Neural crest cell (in vitro differentiated cells): ENCODE measurements at places on chromosomes 1 and 21. TPM values are rescaled to one million over a fixed set of nuclear protein-coding genes. Genes with fewer than 3 reads are reported as not detected.

DNA sequence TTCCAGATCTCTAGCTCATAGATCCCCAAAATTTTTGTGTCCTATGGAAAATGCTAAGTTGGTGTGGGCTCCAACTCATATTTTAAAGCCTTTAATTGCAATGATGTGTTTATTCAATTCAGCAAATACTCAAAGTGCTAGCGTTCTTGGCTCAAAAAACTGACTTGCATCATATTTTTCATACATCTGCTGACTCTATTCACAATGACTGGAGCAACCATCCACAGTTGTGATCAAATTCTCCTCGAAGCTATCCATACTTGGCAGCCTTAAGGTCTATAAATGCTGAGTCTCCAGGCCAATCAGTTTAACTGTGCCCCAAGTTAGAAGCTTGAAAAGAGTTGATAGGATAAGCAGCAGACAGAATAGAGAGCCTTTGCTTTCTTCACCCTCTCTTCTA lies 2.9 kb upstream of the ATP1A1 start:
- DNase-seq: no peak

GRCh38 chr1:91783423-91784170 lies 102.4 kb downstream of the TGFBR3 start:
- no peak for DNase-seq

- no peak for DNase-seq
Measured at GRCh38 chr1:176205332-176205914, 1.7 kb downstream of the COP1 start.

DNA sequence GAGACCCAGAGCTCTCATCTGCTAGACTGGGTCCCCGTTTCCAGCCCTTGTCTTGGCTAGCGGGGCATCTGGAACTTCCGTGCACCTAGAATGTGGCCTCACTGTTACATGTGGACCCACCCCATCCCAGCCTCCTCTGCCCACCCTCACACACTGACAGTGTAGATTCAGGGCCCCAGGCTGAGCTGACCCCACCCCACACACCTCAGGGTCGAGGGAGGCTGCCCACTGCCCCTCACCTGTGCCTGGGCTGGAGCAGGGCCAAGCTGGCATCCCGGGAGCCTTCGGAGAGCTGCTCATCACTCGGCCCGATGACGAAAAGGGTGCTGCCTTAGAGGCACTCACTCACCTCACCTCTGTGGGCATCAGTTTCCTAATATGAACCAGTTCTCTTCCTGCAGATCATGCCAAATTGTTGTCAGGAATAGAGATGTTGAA lies 11.1 kb downstream of the ACOT11 start:
- DNase-seq: no peak

GRCh38 chr21:39441502-39442475 lies 3.8 kb downstream of the LCA5L start:
- DNase-seq: no peak

- DNase-seq: no peak
Measured at GRCh38 chr1:36851087-36851486, 183.2 kb downstream of the GRIK3 start.

GRCh38 chr1:225909477-225909876 lies 14.6 kb downstream of the PYCR2 start:
- DNase-seq: no peak

- DNase-seq: no peak
Measured at GRCh38 chr1:246245541-246245940, 261.5 kb downstream of the SMYD3 start.

DNA sequence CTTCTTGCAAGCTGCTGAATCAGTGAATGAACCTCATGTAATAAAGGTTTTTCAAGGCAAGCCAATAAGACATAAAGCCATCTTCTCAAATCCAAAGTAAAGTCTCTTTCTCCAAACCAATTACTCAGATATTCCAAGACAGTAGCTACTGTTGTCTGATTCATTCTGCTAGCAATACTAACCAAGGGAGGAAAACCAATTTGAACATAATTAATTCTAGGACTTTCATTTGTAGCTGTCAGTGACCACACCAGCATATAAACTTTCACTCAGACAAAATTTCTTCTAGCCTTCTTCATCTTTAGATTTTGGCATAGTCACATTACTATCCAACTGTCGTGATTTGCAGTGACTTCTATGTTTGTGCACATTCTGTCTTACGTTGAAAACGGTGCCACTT lies 10.5 kb upstream of the INTS3 start:
- DNase-seq: no peak

DNA sequence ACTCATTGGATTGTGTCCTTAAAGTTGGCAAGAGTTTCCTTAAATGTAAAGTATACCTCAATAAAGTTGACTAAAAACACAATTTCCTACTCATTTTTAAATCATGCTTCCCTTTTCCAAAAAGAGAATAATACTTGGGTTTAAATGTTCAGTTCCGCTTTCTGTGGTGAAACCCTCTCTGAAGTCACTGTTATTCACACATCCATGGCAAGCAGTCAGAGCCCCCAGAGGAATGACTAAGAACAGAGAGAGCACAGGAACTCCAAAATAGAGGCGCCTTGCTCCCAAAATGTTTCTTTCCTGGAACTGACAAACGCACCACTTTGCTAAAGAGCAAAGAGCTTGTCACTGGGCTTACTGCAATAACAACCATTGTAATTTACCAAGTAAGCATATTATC lies 142.5 kb downstream of the TIAM1 start:
- no peak for DNase-seq

DNA sequence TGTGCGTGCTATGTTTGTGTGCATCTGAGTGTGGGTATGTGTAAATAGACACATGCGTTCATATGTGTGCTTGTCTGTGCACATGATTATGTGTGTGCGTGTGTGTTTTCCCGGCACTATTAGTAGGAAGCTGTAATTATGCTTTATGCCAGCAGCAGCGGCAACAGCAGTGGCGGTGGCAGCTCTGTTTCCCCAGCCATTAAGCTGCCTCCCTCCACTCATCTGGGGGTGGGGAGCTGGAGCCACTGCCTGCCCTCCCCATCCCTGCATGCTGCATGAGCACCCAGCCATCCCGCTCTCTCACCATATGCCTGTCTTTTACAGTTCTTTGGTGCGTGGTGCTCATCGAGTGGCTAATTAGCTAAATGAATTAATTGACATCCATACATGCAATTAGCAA lies 30.5 kb upstream of the ACOT11 start:
- no peak for DNase-seq

IGSF9 gene
- 23.9 and 24.5 TPM in 2 replicates for total RNA-seq

RHEX gene
- total RNA-seq: 0.48 and 0.93 TPM in 2 replicates

SORT1 gene
- total RNA-seq: 60.8 and 61.6 TPM in 2 replicates

EVA1B gene
- 24.8 and 28.5 TPM in 2 replicates for total RNA-seq

KRTAP21-1 gene
- not detected in 2 replicates for total RNA-seq

AQP10 gene
- not detected in 2 replicates for total RNA-seq

CCDC24 gene
- total RNA-seq: 4.9 and 5.5 TPM in 2 replicates

SNRNP40 gene
- 129 and 130 TPM in 2 replicates for total RNA-seq
